ENCODE measurements at places on chromosomes 3 and 15.

GRCh38 chr15:77406846-77407245 is 13.1 kb downstream of the PEAK1 start:
- DNase-seq = no peak

- DNase-seq = no peak
Measured at GRCh38 chr3:184525337-184526087, 36.1 kb upstream of the EPHB3 start.

GRCh38 chr3:141218162-141218835 is 13.3 kb upstream of the PXYLP1 start:
- no peak for DNase-seq

DNA sequence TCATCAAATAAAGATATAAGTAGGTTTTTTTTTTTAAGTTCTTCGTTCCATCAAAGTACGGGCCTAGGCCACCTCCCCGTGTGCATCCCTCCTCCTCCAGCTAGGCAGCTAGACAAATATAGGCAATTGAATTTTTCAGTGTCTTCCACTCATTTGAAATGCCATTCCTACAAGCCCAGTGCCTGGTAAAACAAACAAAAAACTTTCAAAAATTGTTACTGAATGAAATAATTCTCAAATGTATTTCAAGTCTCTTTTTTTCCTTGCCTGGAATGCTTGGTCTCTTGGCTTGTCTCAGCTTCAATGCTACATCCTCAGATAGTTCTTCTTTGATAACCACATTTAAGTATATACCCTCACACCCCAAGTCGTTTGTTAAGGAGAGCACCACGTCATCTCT is 3.8 kb downstream of the EIF2AK4 start:
- DNase-seq = no peak

- no peak for DNase-seq
Measured at GRCh38 chr3:71304684-71305083, 278.8 kb downstream of the FOXP1 start.

GRCh38 chr3:127424766-127425504 is 137.1 kb upstream of the PRR20G start:
- DNase-seq = no peak

DNA sequence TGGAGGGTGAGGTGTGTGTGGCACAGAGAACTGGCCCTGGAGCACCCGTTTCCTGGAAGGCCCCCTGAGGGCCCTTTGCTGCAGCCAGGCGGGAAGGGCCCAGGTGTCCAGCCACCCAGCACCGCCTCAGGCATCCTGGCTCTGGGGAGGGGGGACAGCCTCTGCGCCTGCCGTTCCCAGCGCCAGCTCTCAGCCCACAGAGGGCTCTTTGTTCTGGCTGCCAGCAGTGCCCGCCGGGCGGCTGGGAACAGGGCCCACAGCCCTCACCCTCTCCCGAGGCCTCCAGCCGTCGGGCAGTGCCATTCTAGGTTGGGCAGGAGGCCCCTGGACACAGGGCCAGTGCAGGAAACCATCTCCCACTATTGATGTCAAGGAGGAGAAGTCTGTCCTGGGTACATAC is 8.3 kb downstream of the SLC38A3 start:
- no peak for DNase-seq

GRCh38 chr3:121619691-121620090 is 26.5 kb downstream of the FBXO40 start:
- DNase-seq = no peak

DNA sequence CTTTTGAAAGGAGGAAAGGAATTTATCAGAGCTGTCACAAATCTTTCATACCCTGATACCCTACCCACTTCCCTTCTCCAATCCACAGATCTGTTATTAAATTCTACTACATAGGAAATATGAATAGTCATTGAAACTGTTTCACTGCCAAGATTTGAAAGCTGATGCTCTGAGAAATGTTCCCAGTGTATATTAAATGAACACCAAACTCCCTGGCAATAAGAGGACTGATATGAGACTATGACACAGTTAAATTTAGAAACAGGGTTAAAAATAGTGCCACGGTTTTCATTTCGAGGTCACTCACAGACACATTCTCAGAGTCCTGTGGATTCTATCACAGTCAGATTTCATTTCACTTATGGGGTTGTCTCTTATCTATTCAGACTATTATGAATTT is 27.2 kb upstream of the GBE1 start:
- no peak for DNase-seq

Data from stimulated activated CD4-positive, alpha-beta T cell treated with anti-CD3 and anti-CD28 coated beads, Interleukin-1b, Interleukin-23, amount 100 ng/mL, for 1 hour (primary cell).